ENCODE measurements at places on chromosomes 1 and 21.

- DNase-seq: no peak
Observed at GRCh38 chr1:38718031-38718430, 141.5 kb downstream of the RRAGC start.

DNA sequence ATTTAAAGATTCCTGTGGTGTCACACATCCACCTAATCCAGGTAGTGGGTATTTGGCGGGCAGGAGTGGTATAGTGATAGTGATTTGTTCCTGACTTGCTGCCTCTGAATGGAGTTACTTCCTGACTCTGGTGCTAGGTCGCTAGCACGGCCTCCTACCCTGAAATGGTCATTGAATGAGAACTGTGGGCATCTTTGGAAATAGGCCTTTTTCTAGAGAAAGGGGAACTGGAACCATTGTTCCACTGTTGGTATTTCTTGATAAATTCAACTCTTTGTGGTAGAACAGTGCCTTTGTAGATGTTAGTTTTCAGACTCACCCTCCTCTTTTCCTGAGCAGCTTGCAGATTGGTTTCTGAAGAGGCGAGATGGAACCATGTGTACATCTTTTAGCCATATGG lies 1.5 kb downstream of the QSOX1 start:
- DNase-seq: no peak

GRCh38 chr1:167698313-167698712 lies 23.5 kb upstream of the MPZL1 start:
- no peak for DNase-seq

DNA sequence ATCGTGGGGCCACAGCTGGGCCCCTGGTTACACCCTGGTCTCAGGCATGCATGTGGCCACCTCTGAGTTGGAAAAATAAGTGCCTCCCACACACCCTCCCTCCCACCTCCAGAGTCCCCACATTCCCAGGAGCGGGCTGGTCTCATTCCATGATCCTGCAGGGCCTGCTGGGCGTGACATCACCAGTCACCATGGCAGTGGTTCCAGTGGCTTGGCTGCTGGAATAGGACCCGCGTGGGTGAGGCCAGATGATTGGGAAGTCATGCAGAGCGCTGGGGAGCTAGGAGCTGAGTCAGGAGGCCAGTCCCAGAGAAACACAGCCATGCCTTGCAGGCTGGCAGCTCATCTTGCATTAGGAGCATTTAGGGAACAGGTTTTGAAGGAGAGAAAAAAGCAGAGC lies 125.4 kb upstream of the TMEM51 start:
- DNase-seq: peak; percentile 84

GRCh38 chr1:12370333-12370975 lies 140.6 kb downstream of the VPS13D start:
- no peak for DNase-seq

DNA sequence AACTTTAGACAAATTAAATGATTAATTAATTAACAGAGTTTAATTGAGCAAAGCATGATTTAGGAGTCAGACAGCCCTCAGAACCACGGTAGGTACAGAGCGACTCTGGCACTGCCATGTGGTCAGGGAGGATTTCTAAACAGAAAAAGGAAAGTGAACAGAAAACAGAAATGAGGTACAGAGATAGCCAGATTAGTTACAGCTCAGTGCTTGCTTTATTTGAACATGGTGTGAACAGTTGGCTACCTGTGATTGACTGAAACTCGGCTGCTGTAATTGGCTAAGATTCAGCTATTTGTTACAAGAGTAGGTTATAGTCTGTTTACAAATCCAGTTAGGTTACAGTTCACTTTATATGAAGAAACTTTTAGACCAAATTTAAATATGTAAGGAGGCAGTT lies 163.0 kb upstream of the TNR start:
- no peak for DNase-seq

DNA sequence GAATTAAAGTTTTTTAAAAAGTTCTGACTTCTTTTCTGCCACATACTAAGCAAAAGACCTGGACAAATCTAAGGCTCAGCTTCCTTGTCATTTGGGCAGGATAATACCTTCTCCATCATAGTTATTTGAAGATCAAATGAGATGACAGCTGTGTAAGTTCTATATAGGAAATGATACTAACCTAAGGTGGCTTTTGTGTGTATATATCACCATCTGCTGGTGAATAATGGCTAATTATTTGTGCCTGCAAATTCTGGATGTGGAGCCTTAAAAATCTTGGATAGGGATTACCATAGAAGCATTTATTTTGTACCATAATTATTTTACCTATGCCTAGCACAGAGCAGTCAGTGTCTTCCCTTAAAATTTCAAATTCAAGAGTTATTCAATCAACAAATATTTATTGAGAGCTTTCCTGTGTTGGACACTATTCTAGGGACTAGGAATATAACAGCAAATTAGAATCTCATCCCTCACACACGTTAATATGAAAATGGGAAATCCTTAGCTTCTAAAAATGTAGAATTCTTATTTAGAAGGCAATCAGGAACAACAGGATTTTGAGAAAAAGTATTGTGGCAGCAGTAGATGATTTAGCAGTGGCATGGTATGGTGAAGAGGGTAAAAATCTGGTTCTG lies 89.8 kb downstream of the TMEM200B start:
- DNase-seq: peak; percentile 46

DNA sequence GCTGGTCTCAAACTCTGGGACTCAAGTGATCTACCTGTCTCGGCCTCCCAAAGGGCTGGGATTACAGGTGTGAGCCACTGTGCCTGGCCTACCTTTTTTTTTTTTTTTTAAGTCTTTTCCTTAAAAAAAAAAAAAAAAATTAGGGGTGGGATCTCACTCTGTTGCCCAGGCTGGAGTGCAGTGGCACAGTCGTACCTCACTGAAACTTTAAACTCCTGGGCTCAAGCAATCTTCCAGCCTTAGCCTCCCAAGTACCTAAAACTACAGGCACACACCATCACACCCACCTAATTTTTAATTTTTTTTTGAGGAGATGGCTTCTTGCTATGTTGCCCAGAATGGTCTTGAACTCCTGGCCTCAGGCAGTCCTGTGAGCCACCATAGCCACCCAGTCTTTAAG lies 38.5 kb downstream of the RNF2 start:
- DNase-seq: no peak

- no peak for DNase-seq
Observed at GRCh38 chr21:33733601-33734000, 91.3 kb downstream of the ITSN1 start.

DNA sequence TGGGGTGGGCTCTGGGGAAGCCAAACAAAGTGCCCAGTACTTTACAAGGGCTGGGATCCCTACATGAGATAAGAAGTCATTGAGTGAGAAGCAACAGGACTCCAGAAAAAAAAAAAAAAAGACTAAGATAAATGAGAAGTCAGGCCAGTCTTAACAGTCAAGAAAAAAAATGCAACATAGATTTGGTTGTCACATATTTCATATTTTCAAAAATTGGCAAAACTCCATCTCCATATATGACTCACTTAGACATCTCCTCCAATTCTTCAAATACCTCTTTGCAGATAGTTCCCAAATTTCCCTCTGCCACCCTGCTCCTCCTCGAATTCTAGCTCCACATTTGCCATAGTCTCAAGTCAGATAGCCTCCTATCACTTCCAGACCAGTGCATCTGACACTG lies 20.9 kb upstream of the SIPA1L2 start:
- DNase-seq: no peak

GRCh38 chr1:2083666-2084065 lies 33.5 kb downstream of the PRKCZ start:
- no peak for DNase-seq

- no peak for DNase-seq
Observed at GRCh38 chr1:224380003-224380402, 23.3 kb downstream of the CNIH4 start.

- DNase-seq: no peak
Observed at GRCh38 chr1:40075266-40075665, 21.8 kb downstream of the PPT1 start.

- no peak for DNase-seq
Observed at GRCh38 chr1:116988908-116989307, 12.7 kb upstream of the CD101 start.

GRCh38 chr1:205449750-205450443 lies 5.9 kb downstream of the BLACAT1 start:
- peak; percentile 56 for DNase-seq

- DNase-seq: no peak
Observed at GRCh38 chr1:59113876-59114457, 182.9 kb upstream of the FGGY start.

DNA sequence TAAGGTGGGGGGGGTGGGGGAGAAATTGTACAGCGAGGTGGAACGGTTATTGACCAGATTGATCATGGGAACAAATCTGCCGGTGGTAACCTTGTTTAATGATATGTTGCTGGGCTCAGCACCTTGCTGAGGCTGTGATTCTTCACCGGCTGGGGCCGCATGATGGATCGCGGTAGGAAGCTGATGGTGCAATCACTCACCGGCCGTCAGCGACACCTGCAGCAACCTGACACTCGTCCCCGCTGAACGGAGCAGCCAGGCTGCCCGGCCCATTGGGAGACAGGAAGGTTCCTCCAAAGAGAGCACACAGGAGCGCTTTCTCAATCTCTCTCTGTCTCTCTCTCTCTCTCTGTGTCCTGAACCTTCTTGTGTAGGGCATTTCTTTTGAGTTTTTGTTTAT lies 128.5 kb upstream of the RRP15 start:
- no peak for DNase-seq

DNA sequence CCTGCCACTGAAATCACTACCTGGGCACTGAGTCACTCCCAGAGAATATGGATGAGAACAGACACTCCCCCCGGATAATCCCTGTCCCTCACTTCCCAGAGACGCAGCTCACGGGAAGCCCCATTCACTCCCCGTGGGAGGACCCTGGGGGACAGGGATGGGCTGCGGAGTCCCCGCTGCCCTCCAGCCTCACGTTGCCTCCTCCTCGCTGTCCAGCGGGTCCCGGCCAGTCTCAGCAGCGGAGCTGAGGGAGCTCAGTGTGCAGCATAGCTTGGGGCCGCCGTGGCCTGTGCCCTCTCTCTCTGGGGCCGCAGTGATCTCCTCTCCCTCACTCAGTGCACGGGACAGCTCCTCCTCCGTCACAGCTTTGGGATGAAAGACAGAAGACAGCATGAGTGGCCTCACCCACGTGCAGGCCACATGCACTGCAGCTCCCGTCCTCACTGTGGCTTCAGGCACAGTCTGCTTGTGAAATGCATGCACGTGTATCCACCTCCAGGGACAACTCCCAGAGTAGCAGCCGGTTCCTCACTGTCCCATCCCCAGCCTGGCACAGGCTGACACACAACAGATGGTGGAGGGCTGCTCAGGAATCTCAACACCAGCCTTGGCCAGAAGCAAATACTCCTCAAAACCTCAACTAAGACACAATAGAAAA lies 7.4 kb downstream of the CFAP410 start:
- DNase-seq: peak; percentile 29

GRCh38 chr1:118043624-118044023 lies 114.1 kb downstream of the WDR3 start:
- DNase-seq: no peak

DNA sequence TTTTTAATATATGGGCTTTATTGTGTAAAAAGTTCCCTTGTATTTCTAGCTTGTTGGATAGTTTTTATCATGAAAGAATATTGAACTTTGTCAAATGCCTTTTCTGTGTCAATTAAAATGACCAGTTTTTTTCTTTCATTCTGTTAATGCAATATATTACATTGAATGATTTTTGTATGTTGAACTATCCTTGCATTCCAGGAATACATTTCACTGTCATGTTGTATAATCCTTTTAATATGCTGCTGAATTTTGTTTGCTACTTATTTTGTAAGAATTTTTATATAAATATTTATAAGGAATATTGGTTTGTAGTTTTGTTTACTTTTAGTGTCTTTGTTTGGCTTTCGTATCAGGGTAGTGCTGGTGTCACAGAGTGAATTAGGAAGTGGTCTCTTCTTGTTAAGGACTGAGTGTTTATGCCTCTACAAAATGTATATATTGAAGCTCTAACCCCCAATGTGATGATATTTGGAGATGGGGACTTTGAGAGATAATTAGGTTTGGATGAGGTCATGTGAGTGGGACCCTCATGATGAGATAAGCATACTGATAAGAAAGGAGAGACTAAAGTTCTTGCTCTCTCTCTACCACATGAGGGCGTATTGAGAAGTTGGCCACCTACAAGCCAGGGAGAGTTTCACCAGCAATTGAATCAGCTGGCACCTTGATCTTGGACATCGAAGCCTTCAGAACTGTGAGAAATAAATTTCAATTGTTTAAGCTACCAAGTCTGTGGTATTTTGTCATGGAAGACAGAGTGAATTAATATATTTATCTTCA lies 12.0 kb upstream of the SLAMF6 start:
- DNase-seq: no peak

DNA sequence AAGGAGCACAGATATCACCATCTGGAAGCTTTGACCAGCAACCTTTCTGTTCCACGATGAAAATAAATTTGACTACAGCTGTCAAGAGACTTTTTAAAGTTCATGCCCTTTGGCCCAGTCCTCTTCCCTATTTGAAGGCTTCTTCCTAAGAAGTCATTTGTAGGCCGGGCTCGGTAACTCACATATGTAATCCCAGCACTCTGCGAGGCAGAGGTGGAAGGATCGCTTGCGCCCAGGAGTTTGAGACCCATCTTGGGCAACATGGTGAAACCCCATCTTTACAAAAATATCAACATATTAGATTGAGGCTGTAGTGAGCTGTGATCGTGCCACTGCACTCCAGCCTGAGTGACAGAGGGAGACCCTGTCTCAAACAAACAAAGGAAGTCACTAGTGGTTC lies 58.3 kb upstream of the IFFO2 start:
- no peak for DNase-seq

DNA sequence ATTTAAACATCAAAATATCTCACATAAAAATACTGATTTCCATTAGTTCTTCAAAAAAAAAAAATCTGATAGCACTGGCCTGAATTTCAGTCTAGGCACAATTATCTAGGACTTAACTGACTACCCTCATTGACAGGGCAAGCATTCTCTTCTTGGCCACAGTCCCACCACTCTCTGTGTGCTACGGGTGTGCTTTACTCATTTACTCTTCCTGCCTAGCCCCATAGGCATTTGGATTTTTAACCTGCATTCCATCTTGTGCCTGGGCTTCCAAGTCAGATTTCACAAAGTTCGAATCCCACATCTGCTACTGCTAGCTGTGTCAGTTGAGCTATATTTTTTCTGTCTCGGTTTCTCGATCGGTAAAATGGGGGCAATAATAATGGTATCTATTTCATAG lies 38.0 kb downstream of the PTPN14 start:
- DNase-seq: no peak

DNA sequence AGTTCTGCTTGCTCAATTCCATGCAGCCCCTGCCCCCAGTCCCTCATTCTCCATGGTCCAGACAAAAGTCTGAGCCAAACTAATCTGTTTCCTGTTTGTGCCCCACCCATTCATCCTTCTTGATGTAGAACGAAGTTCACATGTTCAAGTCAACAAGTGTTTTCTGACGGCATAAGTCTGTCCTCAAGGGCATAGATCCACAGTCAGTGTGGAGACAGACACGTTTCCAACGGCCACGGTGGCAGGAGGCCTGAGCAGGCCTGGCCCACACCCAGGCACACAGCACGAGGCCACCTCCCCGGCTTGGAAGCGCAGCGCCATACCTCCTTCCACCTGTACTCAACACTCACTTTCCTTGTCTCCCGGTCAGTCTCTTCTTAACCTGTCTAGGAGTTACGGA lies 16.1 kb downstream of the ADORA1 start:
- DNase-seq: no peak

Measured in fibroblast of skin of right quadriceps (primary cell).